Activated T-cell treated with anti-CD3 and anti-CD28 coated beads, Interleukin-2, amount 50 U/mL, for 48 hours (primary cell): ENCODE measurements at places on chromosomes 16 and 17.

DNA sequence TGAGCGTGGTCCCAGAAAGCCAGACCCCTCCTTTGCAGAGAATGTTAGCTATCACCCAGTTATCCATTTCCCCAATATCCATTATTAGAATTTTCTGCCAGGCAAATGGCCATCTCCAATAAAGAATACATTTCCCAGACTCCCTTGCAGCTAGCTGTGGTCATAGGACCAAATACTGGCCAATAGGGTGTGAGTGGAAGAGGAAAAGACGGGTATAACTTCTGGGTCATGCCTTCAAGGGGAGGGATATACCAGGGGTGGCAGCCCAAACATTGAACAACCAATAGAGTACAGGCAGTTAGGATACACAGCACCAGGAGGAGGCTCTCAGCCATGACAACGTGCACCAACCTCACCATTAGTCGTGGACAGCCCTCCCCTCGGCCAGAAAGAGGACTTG is 26.1 kb upstream of the FOXF1 start:
- no peak for DNase-seq

GRCh38 chr17:16534236-16534635 is 34.8 kb downstream of the ZNF287 start:
- no peak for DNase-seq

DNA sequence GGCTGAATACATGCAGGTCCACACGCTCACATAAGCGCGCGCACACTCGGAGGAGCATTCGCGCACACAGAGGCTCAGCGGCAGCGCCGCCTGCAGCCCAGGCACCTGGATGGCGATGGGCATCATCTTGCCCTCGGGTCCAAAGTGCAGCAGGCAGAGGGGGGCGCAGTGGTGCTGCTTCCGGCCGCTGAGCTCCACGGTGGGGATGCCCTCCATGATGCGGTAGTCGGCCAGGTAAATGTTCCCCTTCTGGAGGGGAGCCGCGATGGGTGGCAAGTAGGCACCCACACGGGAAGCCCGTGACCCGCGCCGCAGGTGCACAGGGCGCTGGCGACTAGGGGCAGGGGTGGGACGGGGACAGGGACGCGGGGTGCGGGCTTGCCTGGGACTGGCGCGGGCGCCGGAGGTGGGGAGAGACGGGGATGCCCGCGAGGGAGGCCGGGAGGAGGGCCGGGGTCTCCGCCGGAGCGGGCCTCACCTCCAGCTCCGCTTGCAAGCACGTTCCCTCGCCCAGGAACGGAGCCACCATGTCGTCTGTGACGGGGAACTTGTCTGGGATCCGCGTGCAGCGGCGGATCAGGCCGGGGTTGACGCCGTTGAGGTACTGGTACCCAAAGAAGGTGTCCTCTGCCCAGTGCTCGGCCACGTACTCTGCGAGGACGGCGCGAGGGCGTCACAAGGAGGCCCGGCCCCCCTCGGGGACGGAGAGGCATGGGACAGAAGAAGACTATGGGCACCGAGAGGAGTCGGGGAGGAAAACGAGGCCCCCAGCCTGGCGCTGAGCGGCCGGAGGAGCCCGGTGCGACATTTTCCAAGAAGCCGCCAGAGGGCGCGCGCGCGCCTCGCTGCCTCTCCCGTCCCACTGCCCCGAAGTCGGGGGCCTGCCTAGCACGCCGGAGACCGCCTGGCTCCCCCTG is 8.0 kb downstream of the ALOX12B start:
- DNase-seq: peak; percentile 90

DNA sequence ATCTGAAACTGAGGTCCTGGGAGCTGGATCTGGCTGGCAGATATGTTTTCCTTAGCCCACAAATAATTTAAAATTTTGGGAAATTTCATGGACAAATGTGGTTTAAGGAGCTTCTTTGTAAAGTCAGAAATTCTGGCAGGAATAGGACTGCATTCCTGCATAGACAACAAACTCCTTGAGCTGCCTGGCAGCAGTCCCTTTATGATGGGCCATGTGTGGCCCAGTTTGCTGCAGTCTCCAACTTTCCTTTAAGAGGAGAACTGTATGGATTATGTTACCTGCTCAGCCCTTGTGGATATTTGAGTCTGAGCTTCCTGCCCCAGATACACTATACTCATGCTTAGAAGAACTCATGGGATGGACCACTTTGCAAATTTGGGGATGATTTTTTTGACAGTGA is 48.5 kb upstream of the HS3ST2 start:
- no peak for DNase-seq

DNA sequence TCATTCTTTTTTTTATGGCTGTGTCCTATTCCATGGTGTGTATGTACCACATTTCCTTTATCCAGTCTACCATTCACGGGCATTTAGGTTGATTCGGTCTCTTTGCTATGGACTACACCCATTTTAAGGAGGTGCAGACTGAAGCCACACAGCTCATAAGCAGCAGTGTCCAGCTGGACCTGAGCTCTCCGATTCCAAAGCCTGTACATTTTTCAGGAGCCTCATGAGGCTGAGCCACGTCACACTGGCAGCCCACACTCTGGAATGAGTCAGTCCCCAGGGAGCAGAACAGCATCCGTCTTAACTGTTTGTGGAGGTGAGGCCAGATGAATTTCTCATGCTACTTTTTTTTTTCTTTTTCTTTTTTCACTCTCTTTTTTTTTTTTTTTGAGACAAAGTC is 116.1 kb downstream of the C16orf95 start:
- DNase-seq: no peak

DNA sequence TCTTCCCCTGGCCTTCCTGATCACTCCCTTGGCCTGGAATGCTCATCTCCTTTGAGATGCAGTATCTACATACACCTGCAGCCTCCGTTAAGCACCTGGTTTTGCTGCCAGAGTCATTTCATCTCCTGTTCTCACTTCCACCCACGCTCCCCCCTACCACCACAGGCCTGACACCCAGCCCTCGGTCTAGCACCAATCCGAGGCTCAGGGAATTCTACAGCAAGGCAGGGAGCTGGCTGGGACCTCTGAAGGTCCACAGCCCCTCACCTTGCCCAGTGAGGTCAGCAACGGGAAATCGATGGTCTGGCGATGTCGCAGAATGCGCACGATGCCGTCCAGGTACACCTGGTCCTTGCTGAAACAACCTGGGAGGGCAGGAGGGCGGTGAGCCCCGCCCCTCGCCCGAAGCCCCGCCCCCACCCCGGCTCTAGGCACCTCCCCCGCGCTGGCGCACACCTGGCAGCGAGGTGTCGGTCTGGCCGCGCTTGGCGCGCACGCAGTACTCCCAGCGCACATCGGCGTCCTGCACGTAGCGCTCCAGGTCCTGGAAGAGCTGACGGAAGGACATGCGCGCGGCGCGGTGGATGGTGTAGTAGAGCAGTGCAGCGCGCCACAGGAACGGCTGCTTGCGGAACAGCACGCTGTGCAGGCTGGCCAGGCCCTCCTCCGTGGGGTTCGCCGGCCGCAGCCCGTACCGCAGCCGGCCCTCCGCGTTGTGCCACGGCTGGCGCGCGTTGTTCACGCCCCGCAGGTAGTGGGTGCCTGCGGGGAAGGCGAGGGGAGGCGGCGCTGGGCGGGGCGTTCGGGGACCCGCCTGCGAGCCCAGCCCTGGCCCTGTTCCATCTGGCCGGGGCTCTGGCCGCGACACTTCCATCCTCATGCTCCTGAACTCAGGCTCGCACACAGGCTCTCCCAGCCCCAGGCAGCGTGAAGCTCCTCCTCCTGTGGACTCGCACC is 5.7 kb downstream of the MATCAP1 start:
- DNase-seq: peak; percentile 69

DNA sequence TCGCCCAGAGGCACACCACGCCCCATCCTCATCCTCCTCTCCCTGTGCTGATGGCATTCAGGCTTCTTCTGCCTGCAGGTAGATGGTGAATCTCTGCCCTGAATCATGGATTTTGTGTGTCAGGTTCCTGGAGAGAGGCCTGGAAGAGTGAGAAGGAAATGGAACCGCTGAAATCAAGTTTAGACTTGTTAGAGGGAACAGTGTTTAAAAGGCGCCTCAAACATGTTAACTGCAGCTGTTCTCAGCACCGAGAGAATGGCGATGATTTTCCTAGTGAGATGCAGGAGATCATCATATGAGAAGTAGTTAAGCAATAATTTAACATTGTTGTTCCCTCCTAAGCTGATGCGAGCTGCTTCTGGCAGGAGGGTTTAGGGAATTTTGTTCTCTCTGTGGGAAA is 744.4 kb upstream of the EEF2KMT start:
- no peak for DNase-seq

DNA sequence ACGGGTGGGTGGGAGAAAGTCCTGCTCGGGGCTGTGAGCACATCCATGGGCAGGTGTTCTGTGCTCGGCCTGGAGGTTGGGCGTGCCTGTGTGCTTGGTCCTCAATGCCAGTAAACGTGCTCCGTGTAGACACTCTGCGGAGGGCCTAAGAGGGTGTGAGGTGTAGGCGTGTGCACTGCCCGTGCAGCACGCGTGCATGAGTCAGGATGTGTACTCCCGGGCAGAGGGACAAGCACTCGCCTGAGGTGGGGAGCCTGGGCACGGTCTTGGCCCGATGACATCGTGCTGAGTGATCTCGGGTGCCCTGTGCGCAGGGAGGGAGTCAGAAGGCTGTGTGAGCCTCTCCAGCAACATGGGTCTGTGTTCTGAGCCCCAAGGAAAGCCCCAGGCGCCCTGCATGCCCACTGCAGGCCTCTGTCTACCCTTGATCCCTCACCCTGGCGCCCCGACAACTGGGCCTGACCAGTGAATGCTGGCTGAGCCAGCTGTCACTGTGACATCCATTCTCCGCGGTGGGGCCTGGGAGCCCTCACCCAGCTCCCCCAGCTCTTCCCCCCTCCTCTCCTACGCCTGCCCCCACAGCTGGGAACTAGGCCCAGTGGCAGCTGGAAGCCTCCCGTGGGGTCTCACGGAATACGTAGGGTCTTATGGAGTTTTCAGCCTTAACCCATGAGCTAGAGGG is 23.5 kb upstream of the NXPH3 start:
- DNase-seq: no peak

DNA sequence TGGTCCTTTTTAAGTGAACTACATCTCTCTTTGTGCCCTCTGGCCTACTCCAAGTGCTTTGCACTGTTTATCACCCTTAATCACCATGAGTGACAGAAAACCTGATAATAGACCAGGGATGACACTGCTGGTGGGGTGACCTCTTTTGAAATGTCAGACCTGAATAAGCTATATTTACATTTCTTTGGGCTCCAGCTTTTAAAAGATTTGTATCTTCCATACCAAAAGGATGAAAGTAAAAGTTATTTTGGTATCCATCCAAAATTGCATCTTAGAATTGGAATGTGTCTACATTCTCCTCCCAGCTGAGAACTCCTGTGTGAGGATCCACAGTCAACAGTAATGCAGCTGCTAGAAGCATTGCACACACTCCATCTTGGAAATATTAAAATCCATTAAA is 370.0 kb downstream of the CDH11 start:
- DNase-seq: no peak

GRCh38 chr17:34883106-34884000 is 77.9 kb downstream of the CCT6B start:
- no peak for DNase-seq

DNA sequence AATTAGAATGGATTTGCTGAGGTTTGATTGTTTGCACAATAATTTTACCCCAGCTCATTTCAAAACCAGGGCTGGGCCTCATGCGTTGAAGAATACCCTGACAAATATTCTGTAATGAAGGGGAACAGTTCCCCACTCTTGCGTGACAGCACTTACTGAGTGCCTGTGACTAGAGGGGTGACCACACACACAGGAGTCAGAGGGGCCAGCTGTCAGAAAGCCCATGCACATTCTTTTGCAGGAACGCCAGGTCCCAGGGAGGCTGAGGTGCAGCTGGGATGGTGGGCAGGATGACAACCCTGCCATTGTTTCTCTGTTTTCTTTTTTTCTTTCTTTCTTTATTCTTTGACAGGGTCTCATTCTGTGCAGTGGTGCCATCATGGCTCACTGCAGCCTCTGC is 44.6 kb downstream of the SMPD3 start:
- no peak for DNase-seq

- DNase-seq: no peak
Measured at GRCh38 chr17:73613271-73614233, 30.7 kb downstream of the SDK2 start.

DNA sequence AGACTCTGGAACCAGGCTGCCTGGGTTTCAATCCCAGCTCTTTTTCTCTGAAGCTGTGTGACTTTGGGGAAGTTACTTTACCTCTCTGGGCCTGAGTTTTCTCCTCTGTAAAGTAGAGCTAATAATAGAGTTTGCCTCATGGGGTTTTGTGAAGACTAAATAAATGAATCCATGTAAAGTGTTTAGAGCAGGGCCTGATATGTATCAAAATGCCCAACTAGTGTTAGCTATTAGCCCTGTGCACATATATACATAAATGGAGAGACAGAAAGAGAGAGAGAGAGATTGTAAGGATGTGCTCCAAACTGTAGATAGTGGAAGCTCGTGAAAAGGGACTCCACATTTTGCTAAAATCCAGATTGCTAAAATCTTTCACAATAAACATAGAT is 44.8 kb upstream of the HAPSTR1 start:
- no peak for DNase-seq

GRCh38 chr16:19281246-19281645 is 4.3 kb upstream of the CLEC19A start:
- no peak for DNase-seq

DNA sequence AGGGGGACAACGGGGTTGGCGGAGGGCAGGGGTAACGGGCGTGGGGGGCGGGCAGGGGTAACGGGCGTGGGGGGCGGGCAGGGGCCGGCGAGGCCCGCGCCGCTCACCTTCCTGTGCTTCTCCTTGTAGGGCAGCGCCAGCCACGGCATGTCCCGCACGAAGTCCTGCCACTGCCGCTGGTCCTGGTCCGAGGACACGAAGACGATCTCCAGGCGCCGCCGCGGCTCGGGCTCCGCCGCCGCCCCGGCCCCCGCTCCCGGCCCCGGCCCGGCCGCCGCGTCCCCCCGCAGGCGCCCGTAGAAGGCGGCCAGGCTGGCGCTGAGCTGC is 401 bp downstream of the NXN start:
- DNase-seq: no peak

DNA sequence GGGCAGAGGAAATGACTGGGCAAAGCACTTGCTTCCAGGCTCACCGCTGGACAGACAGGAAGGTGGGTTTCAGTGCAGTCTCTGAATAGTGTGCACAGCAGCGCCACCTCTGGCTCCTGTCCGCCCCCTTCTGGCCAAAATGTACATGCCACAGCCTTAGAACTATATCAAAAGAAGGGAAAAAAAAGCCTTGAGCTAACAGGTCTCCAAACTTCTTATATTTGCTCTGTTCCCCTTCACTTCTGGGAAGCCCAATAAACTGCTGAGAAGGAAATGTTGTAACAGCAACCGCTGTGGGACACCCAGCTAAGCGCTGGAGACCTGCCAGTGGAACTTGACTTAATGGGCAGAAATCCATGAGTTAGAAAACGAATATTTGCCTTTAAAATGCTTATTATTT is 17.5 kb downstream of the COG7 start:
- DNase-seq: peak; percentile 75

- DNase-seq: peak; percentile 28
Measured at GRCh38 chr17:27430882-27431491, 25.3 kb upstream of the KSR1 start.

- no peak for DNase-seq
Measured at GRCh38 chr17:81498953-81499600, 13.5 kb downstream of the ACTG1 start.

DNA sequence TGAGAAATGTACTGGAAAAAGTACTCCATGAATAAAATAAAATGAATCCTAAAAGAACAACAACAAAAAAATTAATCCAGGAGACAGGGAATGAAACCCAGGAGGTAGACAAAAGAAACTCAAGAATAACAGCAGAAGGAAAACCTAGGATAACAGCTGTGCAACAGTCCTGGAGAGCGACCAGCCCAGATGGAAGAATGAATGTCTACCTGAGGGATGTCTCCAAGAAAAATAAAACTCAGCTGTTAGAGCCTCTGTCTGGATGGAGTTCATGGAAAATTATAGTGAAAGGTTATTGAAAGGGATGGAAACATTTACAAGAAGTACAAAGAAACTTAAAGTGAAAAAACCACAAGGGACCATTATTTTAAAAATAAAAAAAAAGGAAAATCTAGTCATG is 135.8 kb upstream of the CA10 start:
- DNase-seq: no peak
